ENCODE measurements at places on chromosomes 6 and 20.

GRCh38 chr6:12769556-12770256 is 53.1 kb downstream of the PHACTR1 start:
- no peak for DNase-seq

- no peak for DNase-seq
Observed at GRCh38 chr6:118639054-118639964, 12.1 kb downstream of the CEP85L start.

DNA sequence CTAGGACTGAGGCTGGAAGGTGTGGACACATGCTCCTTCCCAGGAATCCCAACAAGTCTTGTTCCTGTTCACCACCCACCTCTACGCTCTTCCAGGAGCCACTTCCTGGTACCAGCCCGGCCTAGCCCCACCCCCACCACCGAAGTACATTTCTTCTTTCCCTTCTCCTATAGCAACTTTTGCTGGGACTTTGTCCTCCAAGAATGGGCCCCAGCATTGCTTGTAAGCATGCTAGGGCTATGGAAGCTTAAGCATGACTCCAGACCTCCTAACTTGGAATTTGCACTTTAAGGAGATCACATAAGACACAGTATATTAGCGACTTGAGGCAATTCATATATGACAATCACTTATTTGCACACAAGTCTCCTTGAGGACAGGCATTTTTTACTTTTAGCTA is 462.0 kb upstream of the ARID1B start:
- no peak for DNase-seq

DNA sequence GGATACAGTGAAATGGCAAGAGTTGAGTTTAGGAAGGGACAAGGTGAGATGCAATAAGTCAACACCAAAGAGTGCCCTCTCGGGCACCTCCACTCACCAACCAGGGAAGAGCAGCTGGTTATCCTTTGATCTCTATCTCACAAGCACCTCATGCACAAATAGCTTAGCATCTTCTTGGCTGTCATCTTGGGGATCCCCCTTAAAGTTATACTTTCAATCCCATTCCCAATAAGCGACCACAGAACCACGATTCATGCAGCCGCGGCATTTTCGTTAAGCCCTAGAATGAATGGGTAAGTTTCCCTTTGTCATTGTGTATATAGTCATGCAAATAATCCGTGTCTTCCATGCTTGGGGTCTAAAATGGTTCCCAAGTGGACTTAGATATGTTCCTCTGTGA is 73.5 kb downstream of the ADTRP start:
- DNase-seq, result no peak

- no peak for DNase-seq
Observed at GRCh38 chr6:16200321-16200883, 38.0 kb upstream of the GMPR start.

- no peak for DNase-seq
Observed at GRCh38 chr6:43916924-43917877, 147.2 kb downstream of the VEGFA start.

GRCh38 chr6:17622144-17622543 is 22.0 kb downstream of the FAM8A1 start:
- no peak for DNase-seq

GRCh38 chr6:73285674-73286283 is 22.8 kb upstream of the KHDC1 start:
- no peak for DNase-seq

DNA sequence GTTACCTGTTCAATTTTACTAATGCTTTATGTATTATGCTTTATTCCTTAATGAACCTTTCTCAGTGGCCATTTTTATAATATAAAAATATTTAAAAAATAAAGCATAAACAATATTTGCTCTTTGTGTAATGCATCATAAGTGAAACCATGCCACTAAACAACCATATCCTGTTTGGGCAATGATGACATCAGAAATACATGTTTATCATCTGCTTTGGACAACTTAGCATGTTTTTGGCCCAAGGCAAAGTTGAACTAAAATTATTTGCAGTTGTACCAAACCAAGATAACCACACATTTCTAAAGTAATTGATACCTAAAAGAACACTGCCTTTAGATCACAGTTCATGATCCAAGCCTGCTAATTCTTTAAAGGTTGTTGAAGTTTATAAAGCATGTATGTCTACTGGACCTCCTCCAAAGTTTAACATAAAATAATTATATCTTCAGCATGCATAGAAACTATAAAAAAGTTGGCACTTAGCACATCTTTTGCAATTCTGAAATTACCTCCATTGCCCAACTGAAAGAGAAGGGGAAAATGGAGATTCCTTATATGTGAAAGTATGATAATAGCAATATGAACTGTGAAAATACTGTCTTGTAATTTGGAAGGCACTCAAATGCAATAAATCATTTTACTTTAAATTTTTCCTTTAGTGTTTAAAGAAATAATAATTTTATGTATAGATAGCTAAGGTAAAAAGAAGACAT is 325.6 kb upstream of the RUNX2 start:
- DNase-seq, result no peak

GRCh38 chr6:164247106-164247505 is 832.6 kb downstream of the QKI start:
- DNase-seq, result no peak

DNA sequence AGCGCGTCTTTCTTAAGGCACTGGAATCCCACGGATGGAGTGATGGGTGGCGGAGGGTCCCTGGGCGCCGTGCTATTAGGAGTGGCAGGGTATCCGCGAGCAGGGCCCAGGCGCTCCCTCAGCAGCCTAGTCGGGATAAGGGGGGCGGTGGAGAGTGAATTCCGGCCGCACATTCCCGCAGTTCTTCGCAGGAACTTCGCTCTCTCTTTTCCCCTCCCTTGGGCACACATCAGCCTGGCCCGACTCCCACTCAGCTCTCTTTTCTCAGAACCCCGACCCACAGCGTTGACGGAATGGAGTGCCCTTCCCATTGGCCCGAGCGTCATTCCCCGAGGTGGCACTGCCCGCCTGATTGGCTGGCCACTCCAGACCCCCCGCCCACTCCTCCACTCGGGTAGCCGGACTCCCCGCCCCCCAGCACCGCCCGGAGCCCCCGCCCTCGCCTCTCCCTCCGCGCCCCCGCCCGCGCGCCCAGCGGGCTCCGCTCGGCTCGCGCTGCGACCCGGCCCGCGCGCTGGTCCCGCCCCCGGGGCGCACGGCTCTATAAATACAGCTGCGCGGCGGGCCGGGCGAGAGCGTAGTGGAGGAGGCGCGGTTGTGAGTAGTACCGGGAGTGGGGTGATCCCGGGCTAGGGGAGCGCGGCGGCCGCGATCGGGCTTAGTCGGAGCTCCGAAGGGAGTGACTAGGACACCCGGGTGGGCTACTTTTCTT is at the start of gene ID4:
Gene ID4 (plus strand): TSS at position 572 of the 712 bp plus-strand sequence. CDS start 385 bp downstream, outside the sequence.
- no peak for DNase-seq

DNA sequence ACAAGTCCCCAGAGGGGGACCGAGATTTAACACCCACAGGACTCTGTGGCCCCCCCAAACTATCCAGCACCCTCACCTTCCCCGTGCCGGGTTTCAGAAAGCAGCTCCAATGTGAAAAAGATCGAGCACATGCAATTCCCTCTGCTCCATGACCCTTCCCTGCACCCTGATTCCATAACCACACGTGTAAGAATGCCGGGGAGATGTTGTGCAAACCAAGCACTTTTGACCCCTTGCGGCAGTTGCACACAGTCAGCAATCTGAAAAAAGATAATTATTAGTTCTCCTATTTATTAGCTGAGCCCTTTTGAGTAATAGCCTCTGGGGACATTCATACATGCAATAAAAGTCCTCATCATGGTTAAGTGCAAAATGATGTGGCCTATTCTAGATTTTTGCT is 13.0 kb downstream of the FOXQ1 start:
- no peak for DNase-seq

- no peak for DNase-seq
Observed at GRCh38 chr6:163876391-163876790, 461.9 kb downstream of the QKI start.

DNA sequence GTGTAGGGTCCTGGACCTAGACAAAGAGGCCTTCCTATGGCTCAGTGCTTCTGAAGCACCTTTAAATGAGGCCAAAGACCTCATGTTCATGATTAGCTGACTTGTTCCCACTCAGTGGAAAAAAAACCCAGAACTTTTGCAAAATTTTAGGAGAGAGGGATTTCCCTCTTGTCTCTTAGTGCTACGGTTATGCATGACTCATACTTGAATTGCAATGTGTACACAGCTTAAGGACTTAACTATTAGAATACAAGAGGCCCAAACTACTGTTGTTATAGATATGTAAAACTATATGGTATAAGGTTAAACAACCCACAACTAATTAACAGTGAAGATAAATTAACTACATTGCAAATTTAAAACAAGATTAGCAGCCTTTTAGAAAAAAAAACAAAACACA is 32.3 kb upstream of the HLA-A start:
- no peak for DNase-seq

DNA sequence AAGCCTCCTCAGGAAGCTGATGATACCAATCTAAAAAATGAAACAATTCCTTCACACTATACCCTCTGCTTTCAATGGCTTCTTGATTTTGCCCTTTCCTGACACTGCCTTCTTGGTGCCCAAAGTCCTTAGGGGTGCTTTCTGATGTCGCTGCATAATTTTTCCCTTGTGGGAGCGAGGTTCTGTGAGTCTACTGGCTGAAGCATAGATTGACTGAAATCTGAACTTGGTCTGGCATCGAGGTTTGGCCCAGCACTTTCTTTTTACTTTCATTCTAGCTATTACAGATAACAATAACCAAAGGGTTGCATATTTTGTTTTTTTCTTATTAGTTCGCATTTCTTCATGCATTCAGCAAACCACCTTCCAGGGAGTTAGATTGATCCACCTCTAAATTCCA is 65.8 kb downstream of the E2F3 start:
- no peak for DNase-seq

DNA sequence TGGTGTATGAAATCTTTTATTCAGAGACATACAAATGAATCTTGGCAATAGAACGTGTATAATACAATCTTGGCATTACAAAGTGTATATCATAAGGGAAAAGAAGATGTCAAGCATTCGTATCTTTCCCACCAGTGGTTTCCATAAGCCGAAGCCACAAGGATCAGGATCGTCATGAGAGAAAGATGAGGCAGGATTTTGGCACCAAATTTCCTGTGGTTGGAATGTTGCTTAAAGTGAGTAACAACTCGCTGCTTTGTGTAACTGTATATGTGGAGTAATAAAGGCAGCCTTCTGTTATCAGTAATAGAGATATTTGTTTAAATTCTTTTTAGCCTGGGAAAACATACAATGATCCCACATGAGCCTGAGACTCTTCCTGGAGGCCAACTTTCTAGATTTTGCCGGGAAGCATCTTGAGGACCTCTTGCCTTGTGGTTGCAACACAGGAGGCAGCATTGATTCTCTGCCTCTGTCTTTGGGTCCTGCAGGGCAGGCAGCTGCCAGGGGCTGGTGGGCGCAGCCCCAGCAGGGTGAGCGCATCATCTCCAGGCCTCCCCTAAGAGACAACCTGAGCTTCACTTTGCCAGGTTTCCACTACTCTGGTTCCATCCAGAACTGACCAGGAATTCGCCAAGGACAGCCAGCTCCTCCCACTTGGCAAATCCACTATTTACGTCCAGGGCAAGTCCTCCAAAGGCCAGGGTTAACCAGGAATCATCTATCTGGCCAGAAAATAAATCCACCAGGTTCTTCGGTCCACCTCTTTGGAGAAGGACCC is 230.9 kb upstream of the SULF2 start:
- no peak for DNase-seq

GRCh38 chr20:694496-694895 is 18.9 kb upstream of the SCRT2 start:
- no peak for DNase-seq

DNA sequence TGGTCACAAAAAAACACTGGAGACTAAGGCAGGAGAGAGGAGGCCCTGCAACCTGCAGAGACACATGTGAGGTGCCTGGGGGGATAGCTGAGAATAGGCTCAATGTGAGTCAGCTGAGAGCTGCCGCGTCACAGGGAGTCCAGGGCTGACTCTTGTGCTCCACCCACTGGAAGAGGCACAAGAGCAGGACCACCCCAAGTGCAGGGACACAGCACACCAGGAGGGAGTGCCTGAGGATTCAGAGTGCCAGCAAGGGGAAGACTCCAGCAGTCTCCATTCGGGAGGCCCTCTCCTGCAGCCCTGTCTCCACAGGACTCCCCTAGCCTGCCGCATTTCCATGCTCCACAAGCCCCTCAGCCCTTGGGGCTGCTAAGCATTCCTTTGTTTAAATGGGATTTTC is 105.5 kb downstream of the HUS1B start:
- DNase-seq, result no peak

DNA sequence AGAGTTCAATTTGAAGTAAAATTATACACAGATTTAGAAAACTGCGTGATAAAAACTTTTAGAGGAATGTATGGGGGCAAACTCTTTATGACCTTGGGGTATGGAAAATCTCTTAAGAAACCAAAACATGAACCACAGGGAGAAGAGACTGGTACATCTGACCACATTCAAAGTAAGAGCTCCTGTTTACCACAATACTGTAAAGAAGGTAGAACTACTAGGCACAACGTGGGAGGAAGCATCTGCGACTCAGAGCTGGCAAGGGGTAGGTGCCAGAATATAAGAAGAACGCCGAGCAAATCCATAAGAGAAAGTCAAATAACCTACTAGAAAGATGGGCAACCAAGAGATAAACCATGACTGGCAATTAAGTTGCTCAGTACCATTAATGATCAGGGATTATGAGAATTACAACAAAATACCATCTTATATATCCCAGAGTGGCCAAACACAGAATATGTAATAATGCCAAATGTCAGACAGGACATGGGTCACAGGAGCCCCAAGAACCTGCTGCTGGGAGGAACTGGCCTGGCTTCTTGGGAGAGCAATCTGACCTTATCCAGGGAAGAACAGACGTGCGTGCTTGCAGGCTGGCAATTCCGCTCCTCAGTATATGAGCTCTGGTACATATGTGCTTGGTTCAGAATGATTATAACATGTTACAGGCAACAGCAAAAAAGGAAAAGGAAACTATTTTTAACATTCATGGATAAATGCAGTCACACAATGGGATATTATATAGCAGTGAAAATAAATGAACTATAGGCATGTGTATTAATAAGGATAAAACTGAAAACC is 50.2 kb downstream of the INSM1 start:
- no peak for DNase-seq

GRCh38 chr20:36471885-36472636 is 69.3 kb upstream of the MYL9 start:
- DNase-seq, result no peak

All from stimulated activated effector memory CD8-positive, alpha-beta T cell treated with anti-CD3 and anti-CD28 coated beads, Interleukin-12 subunit alpha, Interleukin-12 subunit beta, amount 100 ng/mL, for 72 hours (primary cell).